ENCODE measurements at places on chromosomes 5 and 9.
A peak's percentile ranks its signal among the peaks of the same experiment; 100 is the strongest.

- DNase-seq: peak; percentile 49
These were observed 176.1 kb upstream of the RASEF start for GRCh38 chr9:83238871-83239640.

DNA sequence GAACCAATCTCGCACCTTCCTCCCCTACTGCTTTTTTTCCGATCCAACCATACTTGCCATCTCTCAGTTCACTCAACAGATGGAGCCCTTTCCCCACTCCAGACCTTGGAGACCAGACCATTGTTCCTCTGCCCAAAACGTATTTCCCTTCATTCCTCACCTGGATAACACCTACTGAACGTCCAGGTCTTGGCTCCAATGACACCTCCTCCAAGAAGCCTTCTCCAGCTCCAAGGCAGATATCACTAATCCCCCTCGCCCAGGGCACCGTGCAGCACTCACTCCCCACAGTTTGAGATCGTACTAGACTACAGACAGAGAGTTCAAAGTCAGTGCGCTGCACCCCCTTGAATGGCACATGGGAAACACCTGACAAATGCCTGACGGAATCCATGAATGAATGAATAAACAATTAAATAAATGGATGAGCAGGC lies 47.1 kb upstream of the AKNA start:
- peak; percentile 38 for DNase-seq

- DNase-seq: no peak
These were observed 91.4 kb upstream of the NEURL1B start for GRCh38 chr5:172549696-172550095.

DNA sequence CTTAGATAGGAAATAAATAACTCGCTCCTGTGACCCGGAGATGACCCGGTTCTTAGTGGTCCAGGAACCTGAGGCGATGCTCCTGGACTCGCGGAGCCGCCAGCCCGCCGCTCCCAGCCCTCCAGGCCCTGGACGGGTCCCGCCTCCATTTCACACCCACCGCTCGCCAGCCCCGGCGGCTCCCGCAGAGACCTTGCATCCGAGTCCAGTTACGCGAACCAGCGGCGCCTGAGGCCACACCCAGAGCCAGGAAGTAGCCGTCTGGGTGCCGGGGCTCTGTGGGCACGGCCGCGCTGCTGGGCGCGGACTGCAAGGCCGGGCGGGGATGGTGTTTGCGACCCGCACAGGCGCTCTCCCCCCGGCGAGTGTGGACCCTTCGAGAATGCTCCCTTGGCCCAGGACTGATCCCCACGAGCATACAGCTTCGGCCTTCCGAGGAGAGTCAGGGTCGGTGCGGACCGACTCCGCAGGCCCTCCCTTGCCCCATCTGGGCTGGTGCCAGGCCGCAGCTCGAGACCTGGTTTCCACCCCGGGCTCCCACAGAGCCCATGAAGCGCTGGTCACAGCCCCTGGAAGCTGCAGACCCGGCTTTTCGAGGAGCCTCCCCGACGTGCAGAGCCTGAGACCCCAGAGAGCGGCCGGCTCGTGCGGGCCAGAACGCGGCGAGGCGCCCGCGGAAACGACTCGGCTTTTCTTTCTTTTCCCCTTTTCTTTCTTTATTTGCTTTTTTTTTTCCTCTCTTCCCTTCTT lies 5.2 kb upstream of the BARX1 start:
- DNase-seq: no peak

Measured in fibroblast of mammary gland (primary cell).